Stimulated activated CD8-positive, alpha-beta memory T cell treated with anti-CD3 and anti-CD28 coated beads, Interleukin-4, amount 100 ng/mL, for 1 hour (primary cell): ENCODE measurements at places on chromosomes 7 and 10.

DNA sequence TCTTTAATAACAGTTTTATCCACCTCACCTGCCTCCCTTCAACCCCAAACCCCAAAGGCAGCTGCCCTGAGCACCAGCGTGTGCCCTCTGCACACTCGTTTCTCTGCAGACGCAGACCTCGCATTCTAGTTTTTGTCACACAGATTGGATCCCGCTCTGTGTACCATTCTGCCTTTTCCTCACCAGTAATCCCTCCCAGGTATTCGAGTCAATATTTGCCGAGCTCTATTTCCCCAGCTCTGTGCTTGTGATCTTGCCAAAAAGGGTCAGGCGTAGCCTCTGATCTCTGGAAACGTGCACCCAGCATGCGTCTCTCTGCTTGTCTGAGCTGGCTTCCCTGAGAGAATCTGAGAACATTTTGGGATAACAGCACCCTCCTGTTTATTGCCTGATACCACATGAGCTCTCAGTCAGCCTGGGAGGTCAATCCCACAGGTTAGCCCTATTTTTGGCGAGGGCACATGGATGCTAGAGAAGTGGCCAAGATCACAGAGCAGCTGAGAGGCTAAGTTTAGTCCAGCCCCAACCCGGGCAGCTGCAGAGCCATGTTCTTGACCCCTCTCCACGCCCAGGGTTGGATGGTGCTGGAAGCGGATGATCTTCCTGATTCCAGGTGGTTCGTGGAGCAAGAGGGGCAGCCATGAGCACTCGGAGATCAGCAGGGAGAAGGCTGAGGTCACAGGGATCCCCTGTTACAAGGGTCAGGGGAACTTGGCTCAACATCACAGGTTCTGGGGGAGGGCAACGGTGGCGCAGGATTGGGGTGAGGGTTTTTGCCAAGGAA is 29.1 kb downstream of the FOXL3 start:
- DNase-seq = no peak

- DNase-seq = no peak
These were observed 992.3 kb downstream of the KCNMA1 start for GRCh38 chr10:76645341-76645740.

GRCh38 chr7:41701068-41701941 is 1.6 kb downstream of the INHBA start:
- no peak for DNase-seq

DNA sequence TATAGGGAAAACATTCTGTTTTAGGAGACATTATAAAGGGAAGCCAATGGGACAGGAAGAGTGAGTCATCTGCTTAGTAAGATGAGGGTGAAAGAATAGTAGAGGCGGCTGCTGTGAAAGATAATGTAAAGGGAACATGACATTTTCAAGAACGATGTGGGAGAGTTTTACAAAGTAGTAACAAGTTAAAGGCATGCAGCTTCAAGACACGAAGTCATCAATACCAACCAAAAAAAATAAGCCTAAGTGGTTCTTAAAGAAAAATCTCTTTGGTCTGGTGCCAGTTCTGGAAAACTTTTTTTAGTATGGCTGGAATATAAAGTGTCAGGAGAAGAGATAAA is 6.1 kb downstream of the GSTO1 start:
- no peak for DNase-seq

DNA sequence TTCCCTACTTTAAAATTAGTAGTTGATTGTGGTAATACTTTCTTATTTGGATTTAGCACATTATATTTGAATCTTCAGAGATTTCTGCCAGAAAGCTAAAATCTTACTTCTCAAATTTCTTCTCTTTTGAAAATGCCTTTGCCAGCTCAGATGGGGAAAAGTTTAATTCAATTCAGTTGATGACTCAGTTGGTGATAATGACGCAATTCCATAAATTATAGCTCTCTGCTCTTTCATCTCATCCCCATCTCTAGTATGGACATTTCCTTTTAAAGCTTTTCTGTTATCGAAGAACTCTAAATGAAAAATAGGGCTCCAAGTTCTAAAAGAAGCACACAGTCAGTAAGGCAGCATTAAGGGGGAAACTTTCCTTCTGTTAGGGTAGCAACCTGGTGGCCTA is 25.5 kb downstream of the RNLS start:
- DNase-seq = no peak

DNA sequence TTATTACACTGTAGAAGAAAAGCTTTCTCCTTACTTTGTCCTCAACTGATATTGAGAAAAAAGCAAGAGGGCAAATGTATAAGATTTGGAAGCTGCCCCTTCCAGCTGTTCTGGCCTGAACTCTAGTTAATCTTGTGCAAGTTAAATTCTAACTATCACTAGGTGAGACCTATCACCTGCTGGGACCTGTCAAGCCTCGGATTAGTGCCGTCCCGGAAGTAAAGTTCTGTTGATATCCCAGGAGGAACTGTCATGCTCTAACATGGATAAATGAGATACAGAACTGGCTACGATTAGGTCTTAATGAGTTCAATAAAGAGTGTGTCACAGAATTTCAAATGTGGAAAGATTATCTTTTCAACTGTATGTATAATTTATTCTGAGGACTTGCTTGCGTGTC is 1.2 kb upstream of the BPGM start:
- no peak for DNase-seq

- no peak for DNase-seq
These were observed 33.4 kb downstream of the TNS3 start for GRCh38 chr7:47548546-47548945.
